SW480 (cell line): ENCODE measurements at places on chromosomes 7 and 10.

GRCh38 chr10:126538439-126539135, 131.9 kb downstream of the C10orf90 start:
- no peak for DNase-seq

- DNase-seq: no peak
Observed at GRCh38 chr10:93874309-93875031, 19.3 kb upstream of the SLC35G1 start.

DNA sequence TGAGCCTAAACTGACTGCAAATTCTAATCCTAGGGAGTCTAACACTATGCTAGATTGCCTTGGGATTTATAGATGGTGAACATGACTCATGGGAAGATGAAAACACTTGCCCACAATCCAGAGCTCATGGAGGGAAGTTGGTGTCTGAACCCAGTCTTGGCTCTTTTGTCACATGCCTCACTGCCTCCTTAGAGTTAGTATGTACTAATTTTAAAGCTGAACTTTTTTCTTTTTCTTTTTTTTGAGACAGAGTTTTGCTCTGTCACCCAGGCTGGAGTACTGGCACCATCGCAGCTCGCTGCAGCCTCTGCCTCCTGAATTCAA, 14.4 kb downstream of the MRPL32 start:
- no peak for DNase-seq

DNA sequence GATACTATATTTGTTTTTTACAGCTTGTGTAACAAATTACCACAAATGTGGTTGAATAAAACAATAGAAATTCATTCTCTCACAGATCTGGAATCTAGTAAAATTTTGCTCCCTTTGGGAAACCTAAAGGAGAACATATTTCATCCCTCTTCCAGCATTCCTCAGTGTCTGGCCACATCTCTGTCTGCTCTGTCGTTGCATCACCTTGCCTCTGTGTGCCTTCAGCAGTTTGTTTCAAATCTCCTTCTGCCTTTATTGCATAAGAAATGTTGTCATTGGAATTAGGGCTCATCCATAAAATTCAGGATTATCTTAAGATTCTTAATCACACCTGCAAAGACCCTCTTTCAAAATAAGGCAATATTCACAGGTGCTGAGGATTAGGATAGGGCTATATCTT, 14.5 kb downstream of the OR2A14 start:
- no peak for DNase-seq

- no peak for DNase-seq
Observed at GRCh38 chr10:116312548-116312947, 11.7 kb upstream of the CCDC172 start.

DNA sequence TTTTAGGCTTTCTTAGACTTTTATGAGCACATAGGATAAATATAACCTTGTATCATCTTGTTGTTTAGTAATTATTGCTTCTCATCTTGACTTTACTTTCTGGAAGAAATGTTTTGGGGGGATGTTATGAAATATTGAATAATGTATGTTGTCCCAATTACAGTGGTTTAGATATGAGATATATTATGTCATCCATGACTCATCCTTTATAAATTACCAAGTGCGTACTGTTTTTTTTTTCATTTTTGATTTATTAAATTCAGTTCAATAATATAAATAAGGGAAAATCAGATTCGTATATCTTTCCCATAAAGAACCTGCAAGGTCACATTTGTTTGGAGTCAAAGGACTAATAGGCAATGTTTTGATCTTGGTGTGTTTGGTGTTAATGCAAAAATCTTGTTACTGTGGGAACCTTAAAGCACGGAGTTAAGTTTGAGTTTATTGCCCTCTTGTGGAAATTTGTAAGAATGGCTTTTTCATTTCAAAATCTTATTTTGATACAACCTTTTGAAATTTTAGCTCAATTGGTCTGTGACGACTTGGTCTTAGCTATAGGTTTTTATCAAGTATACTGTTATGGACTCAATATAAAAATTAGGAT, 108.6 kb downstream of the SRI start:
- DNase-seq: peak; percentile 65

DNA sequence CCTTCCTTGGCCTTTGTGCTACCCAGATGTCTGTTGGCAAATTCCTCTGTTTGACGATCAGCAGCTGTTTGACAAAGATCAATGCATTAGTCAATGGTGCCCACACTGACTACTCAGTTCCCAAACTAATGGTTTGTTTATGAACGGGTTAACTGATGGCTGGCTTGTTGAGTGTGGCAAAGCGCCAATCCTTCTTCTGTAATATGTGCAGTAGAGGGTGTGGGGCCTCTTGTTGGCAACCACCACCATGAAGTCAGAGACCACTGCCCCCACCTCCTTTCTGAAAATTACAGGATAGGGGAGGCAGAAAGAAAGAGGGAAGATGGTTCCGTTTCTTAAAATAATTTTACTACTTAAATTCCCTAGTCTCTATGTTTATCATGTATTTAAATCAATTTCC, 2.6 kb upstream of the PLCE1 start:
- no peak for DNase-seq

GRCh38 chr10:12322583-12323131, 26.7 kb upstream of the CAMK1D start:
- peak; percentile 41 for DNase-seq

DNA sequence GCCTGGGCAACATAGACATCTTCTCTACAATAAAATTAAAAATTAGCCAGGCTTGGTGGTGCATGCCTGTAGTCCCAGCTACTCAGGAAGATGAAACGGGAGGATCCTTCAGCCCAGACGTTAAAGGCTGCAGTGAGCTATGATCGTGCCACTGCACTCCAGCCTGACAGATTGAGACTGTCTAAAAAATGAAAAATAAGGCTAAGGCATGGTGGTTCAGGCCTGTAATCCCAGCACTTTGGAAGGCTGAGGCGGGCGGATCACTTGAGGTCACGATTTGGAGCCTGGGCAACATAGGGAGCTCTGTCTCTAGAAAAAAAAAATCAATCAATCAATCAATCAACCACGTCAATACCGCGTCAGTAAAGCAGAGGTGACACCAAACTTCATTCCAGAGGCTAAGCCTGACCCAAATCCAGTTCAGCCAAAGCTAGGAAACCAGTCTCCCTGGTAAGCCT, 31.1 kb downstream of the MRPS24 start:
- DNase-seq: no peak

DNA sequence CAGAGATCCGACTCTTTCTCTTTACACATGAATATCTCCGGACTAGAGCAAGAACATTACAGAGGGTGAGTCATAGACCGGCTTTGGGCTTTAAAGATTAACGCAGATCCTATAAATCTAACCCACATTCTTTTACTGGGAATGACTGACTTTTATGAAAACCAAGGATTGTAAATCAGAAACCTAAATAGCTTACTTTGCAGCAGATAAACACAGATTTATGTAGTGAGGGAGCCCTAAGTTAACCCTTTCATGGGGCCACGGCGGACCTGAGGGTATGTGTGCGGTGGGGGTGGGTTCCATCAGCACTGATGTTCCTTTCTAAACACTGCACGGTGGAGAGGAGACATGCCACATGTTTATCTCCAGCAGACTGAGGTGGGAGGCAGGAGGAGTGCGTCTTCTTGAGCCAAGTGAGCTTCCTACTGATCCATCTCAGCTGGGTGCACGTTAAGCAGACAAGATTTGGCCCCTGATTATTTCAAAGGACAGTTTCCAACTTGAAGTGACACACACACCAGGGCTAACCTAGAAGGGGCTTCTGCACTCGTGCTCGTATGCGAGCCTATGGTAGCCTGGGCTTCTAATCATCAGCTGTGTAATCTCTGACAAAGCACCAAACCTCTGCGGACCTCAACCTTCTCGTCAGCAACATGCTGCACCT, 127.6 kb downstream of the WDR11 start:
- peak; percentile 49 for DNase-seq

GRCh38 chr7:152351168-152351567, 84.6 kb downstream of the KMT2C start:
- DNase-seq: no peak

- peak; percentile 18 for DNase-seq
Observed at GRCh38 chr10:33335551-33335800, 1.0 kb upstream of the NRP1 start.

DNA sequence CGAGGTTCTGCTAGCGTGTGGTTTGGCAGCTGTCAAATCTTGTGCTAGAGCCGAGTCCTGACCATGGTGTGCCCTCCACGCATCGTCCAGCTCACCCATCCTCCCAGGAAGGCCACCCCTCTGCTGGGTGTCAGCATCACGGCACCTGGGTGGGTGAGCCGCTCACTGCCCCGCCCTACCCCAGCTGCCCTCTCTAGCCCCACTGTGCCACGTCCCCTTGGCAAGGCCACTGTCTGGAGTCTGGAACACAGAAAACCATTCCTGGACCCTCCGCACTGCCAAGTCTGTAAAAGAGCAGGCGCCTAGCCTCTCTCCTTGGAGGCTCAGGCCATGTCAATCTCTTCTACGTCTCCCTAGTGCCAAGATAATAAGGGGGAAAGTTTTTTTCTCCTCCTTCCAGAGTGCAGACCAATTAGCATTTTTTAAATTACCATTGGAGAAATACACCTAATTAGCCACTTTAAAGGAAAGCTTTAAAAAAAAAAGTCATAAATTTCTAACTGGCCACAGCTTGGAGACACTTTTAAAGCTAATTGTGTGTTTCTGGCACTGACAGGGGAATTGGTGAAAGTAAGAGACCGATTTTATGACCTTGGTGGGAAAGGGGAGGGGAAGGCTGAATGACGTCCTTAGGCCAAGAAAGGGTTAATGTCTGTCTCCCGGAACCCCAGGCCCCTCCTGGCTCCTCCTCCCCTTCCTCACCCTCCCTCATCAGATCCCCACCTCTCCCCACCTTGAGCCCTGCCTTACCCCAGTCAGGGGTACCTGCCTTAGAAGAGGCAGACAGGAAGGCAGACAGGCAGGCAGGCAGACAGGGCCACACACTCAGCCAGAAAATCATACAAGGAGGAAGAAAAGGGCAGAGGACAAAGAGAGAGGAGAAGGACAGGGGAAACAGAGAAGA, 151.2 kb downstream of the PLXNA4 start:
- DNase-seq: no peak

- DNase-seq: no peak
Observed at GRCh38 chr10:64708884-64709681, 1187.9 kb downstream of the REEP3 start.

DNA sequence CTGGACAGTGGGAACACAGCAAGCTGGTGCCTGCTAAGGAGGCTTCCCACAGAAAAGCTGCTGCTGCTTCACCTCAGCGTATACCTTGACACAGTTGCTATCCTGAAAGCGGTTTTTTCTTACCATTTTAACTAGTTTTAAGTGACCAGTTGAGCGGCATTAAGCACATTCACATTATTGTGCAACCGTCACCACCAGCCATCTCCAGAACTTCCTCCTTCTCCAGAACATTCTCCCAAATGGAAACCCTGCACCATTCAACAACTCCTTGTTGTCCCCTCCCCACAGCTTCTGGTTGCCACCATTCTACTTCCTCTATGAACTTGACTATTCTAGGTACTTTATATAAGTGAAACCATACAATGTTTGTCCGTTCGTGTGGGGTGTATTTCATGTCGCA, 169.9 kb downstream of the SNX10 start:
- no peak for DNase-seq

- peak; percentile 58 for DNase-seq
Observed at GRCh38 chr10:124296121-124296812, 122.5 kb downstream of the OAT start.

DNA sequence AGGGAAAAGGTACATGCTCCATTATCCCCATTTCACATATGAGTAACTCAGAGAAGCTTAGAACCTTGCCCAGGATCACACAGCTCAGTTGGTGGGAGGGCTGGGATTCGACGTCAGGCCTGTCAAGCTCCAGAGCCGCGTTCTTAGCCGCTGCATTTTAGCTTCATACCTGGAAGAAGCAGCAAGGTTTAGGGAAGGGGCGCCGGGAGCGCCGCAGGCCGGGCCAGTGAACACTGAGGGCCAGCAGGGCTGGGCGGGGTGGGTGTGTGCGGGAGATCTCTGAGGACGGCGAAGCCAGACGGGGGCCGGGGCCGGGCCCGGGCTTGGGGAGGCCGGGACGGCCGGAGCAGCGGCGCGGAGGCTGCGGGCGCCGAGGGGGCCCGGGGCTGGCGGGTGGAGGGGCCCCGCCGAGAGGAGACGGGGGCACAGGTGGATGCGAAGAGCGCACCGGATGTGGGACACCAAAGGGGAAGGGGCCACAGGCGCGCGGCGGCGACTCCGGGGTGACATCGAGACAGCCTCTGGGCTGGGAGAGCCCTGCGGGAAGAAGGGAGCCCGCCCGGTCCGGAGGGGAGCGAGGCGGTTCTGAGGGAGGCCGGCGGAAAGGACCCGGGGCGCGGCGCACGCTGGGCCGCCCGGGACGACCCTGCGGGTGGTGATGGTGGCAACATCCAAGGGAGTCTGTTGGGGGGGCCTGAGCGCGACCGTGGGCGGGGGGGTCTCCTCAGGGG, 498 bp downstream of the NDST2 start:
- DNase-seq: peak; percentile 4

DNA sequence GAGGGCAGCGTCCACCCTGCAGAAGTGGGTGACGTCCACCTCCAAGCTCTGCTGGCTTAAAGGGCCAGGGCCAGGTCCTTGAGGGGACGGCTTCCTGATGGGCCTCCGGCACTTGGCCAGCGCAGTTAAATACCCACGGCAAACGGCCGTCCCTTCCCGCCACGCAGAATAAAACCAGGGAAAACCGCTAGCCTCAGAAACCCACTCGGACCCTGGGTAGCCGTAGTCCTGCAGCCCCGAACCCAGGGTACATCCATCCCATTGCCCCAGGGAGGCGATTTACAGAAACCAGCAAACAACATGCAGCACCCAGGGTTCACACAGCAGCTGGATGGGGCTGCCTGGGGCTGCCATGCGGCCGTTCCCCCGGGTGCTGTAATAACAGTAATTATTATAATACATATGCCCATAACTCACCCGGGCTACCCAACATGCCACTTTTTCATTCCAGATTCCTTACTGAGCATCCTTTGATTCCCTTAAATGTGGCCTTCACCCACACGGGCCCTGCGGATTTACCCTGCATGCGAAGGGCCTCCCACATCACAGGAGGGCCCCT, 81.5 kb upstream of the PDGFA start:
- no peak for DNase-seq

GRCh38 chr10:21754410-21755011, 220.5 kb downstream of the MLLT10 start:
- DNase-seq: no peak

DNA sequence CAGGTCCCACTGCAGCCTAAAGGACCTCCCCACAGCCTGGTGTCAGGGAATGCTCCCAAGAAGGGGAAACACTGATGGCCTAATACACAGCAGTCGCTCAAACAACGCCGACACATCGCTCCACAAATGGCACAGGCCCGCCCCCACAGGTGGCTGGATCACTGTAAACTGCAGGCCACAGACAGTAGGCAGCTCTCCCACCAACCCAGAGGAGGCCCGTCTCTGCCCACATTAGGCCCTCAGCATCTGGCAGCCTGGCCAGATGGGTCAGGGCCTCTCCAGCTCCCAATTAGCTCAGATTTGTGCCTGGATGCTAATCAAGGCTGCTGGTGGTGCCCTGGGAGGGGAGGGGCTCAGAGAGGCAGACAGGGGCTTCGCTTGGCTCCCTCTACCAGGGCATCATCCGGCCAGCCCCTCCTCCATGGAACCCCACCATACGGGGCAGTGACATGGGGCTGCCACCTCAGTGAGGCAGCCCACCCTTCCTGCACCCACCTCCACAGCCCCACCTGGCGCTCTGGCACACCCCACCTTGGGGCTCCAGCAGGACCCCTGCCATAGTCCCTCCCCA, 42.7 kb downstream of the CAMK2B start:
- no peak for DNase-seq

- DNase-seq: no peak
Observed at GRCh38 chr7:4775848-4776623, 613 bp downstream of the AP5Z1 start.

GRCh38 chr7:26216049-26216448, 14.5 kb downstream of the CBX3 start:
- no peak for DNase-seq
